ENCODE measurements at places on chromosomes 5 and 9.

DNA sequence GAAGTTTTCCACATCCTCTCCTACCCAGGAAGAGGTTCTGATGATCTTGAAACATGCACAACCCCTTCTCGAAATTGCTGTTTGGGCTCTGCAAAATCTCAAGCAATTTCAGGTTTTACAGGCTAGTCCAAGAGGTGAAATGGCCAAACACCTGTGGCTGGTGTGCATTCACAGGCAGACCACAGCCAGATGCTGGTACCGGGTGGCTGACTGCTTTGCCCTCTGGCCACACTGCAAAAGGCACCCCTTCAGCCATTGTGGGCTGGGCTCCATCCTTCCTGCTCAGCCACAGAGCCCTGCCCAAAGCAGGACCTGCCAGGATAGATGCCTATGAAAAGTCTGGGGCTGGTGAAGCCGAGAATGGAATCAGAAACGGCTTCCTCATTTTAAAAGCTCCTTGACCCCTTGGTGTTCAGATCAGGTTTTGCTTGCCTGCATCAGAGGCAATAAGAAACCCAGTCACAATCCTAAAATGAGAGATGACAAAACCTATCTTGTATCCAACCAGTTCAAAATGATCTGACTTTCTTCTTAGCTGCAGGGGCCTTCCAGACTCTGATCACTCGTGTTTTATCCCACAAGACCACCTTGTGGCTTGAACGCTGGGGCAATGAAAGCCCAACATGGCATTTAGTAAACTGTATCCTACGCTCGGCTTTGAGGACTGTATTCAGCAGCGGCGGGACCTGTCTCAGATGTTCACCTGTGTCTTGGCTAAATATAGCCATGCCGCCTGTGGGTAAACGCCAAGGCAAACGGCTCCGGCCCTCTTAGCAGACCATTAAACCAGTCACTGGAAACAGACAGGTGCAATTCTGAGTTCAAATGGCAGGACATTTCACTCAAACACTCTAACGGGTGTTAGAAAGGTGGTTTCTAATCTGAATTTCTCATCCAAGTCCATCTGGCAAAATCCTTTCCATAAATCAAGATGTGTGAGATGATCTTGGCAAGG lies 49.6 kb downstream of the EPB41L4B start:
- DNase-seq, result no peak

GRCh38 chr5:39167141-39167971 lies 52.0 kb downstream of the FYB1 start:
- DNase-seq, result no peak

DNA sequence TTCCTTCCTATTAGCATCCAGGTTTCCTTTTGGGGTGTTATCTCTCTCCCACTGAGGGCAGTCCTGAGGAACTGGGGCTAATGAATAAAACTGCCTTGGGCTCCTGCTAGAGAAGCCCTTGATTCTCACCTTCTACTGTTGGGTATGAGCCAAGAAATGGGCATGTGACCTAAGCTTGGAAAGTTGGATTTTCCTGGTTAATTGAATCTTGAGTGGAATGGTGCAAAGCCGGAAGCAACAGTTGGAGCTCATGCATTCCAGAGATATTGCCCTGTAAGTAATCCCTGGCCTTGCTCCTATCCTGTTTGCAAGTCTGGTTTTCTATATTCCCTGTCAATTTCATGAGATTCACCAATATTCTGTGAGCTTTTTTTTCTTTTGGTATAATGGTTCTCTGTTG lies 158.5 kb upstream of the ELL2 start:
- DNase-seq, result no peak

DNA sequence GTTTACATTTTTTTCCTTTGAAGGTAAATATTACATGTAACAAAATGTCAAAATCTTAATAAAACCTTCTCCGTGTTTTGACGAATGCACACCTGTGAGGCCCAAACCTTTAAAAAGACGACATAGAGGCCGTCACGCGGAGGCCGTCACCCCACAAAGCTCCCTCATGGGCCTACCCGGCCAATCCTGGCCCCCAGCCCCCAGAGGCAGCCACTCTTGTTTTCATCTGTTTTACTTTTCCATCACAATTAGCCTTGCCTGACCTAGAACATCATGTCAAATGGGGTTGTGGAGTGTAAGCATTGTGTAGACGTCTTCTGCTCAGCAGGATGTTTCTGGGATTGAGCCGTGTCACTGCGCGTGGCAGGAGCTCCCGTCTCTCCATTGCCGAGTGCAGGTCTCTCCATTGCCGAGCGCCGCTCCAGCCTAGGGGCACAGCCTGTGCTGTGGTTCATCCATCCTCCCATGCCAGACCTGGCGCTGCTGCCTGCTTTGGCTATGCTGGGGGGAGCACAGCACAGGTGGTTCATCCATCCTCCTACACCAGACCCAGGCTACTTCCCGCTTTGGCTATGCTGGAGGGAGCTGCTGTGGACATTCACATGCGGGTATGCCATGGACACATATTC lies 52.2 kb upstream of the IRX4 start:
- no peak for DNase-seq

DNA sequence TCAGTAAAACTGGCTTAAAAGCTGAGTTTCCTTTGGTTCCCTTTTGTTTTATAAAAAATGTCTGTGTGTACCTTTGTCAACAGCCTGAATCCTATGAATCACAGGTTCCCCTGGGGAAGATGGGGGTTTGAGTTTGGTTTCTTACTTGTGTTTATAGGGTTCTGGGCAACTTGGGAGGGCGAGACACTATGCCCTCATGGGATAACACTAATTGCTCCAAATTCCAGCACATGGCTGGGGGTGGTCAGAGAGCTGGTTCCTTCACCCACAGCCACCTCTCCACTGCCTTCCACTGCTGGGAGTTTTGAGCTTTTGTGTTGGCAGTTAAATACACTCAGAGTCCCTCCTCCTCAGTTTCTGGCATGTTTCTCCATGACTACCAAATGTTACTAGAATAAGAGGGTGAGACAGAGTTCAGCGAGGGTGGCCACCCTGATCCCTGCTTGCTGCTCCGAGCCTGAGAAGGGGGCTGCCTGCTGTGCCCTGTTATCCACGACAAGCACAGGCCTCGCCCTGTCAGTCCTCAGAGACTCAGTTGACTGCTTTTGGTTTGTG lies 83.0 kb upstream of the EPB41L4B start:
- DNase-seq, result no peak

GRCh38 chr5:178271726-178272479 lies 39.3 kb upstream of the PHYKPL start:
- DNase-seq, result no peak

DNA sequence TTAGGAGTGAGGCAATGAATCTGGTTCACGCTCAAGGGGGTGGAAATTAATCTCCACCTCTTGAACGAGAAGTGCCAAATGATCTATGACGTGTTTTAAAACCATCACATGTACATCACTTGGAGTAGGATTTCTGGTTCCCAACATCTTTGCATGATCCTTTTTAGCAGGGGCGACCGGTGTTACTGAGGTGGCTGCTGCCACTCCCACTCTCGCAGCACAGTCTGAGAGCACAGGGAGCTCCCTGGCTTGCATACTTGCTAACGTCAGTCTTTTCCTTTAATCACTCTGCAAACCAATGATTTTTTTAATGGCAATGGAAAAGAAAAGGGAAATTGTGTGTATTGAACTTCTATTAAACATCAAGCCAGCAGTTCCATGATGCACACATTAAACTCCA lies 624.4 kb downstream of the IRX1 start:
- no peak for DNase-seq

GRCh38 chr9:86034863-86035734 lies 64.3 kb downstream of the GOLM1 start:
- DNase-seq, result no peak

DNA sequence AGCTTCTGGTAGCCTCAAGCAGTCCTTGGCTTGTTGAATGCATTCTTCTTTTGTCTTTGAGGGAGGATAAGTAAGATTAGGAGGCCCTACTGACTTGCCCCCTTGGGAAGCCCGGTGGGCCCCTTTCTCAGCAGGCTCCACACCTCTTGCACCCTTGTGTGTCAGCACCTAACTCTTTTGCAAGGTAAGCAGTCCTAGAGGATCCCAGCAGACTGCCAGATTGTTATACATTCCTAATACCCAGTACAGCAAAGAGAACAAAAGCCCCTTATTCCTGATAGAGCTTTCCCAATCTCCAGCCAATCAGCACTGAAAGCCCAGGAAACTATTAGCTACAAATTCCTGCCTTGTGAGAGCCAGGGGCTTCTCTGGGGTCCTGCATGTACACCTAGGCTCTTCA lies 152.8 kb downstream of the RAB3C start:
- no peak for DNase-seq

GRCh38 chr5:60978968-60979367 lies 34.0 kb downstream of the NDUFAF2 start:
- DNase-seq, result no peak

DNA sequence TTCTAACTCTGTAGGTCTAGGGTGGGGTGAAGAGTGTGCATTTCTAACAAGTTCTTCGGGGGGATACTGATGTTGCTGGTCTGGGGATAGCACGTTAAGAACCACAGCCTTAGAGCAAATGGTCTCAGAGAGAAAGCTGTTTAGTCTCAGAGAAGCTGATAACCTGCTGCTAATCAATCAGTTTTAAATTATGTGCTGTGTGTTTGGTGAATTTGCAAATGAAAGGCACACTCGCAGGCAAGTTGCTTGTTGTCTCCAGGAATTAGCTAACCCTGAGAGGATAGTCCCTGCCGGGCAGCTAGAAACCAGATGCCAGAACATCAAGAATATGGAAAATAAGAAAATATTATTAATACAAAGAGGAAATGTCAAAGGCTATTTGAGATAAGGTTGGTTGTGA lies 79.2 kb downstream of the DMRT2 start:
- DNase-seq, result no peak

DNA sequence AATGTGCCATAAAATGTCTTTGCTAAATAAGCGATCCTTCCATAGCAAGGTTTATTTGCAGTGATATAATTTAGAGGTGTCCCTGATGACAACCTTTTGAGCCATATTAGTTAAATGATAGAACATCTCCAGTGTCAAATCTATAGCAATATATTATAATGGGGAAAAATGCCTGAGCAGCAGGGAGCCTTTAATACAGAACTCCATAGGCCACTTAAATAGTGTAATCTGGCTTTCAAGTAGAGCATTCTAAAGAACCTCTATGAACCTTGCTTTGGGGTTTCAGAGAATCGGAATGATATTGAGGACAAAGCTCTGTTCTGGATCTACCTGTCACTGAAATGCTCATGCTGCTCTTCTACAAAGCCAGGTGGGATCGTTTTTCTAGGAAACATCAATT lies 96.7 kb upstream of the MEF2C start:
- DNase-seq, result no peak

DNA sequence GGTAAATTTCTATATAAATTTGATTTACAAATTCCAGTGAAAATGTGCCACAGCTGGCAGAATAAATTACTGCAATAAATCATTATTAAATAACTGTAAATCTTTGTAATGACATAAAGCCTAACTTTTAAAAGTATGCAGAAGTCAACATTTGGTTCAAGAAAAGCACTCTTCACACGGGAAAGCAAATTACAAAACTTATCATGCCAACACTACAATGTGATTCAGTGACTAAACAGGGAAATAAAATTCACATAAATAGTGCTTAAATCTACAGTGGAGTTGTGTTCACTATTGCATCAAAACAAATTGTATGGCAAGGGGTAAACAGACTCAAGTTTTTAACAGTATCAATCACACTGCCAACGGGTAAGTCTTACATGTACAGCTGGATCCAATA lies 117.2 kb downstream of the BNC2 start:
- DNase-seq, result no peak

- DNase-seq, result no peak
Measured at GRCh38 chr9:33080534-33080933, 4.1 kb upstream of the SMU1 start.

GRCh38 chr5:111072949-111073682 lies 1.6 kb downstream of the TSLP start:
- peak; percentile 58 for DNase-seq

GRCh38 chr9:85900504-85901201 lies 40.3 kb upstream of the NAA35 start:
- peak; percentile 5 for DNase-seq

DNA sequence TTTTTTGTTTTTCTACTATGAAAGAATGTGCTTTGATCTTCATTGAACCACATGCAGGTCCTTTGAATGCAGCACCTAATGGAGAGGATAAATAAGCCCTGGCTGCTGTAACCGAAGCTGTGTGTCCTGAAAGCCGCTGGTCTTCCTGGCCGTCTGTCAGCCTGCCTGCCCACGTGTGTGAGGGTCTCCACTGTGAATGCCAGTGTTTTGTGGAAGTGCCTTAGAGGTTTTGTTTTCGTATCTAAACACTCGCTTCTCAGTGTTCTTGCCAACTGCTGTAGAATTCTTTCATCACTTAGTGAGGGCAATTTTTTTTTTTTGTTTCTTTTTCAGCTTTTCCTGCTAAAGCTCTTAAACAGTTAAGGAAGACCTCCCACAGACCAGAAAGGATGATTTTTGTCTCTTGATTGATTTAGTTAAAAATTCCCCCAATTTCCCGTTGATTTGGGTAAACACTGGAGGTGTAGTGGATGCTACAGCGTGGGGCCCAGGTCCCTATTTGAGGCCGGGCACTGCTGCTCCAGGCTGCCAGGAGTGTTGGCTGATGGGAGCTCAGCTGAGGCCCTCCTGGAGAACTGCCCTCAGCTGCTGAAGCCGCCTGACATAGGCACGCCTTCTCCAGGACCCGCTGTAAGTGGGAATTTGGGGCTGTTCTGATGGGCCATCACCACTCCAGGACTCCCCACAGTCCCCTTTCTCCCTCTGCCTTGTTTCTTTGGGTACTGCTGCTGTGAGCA lies 29.2 kb upstream of the PTCH1 start:
- DNase-seq, result no peak

GRCh38 chr9:88183798-88184495 lies 45.7 kb upstream of the SPATA31C2 start:
- no peak for DNase-seq

GRCh38 chr9:127903557-127904475 lies 4.4 kb upstream of the ST6GALNAC6 start:
- peak; percentile 82 for DNase-seq

GRCh38 chr5:10725636-10726035 lies 35.4 kb downstream of the DAP start:
- DNase-seq, result no peak

DNA sequence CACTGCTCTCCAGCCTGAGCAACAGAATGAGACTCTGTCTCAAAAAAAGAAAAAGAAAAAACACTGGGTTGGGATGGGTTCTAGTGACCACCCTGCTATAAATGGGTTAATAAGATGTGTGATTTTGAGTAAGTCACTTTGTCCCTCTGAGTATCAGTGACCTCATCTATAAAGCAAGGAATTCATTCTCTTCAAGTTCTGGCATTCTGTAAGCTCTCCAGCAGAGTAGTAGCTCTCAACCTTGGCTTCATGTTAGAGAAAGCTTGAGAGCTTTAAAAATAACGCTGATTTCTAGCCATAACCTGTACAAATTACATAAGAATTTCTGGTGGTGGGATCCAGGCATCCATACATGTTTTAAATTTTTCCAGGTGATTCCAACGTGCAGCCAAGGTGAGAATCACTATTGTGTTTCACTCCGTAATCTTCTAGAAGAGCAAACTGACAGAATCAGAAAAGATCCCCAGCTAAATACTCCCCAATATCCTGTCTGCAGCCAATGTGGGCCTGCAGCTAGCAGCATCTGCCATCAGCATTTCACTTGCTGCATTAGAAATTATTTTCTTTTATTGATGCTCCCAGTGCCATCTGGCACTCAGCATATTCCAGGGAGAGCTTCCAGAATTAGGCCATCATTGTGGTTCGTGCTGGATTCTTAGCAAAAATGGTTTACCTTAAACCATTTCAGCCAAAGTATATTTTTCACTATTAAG lies 109.4 kb downstream of the FEM1C start:
- DNase-seq, result no peak

GRCh38 chr5:67179697-67180361 lies 16.8 kb downstream of the CD180 start:
- no peak for DNase-seq
